ENCODE measurements at places on chromosomes 2 and 18.

- no peak for DNase-seq
These were observed 305.9 kb upstream of the TMEFF2 start for GRCh38 chr2:192500550-192501200.

DNA sequence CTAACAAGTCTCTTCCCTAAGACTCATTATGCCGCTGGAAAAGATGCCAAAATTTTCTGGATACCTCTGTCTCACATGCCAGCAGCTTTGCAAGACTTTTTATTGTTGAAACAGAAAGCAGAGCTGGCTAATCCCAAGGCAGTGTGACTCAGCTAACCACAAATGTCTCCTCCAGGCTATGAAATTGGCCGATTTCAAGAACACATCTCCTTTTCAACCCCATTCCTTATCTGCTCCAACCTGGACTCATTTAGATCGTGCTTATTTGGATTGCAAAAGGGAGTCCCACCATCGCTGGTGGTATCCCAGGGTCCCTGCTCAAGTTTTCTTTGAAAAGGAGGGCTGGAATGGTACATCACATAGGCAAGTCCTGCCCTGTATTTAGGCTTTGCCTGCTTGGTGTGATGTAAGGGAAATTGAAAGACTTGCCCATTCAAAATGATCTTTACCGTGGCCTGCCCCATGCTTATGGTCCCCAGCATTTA, 26.3 kb downstream of the DHRS9 start:
- no peak for DNase-seq

GRCh38 chr18:49486606-49486952, 455 bp downstream of the C18orf32 start:
- no peak for DNase-seq

DNA sequence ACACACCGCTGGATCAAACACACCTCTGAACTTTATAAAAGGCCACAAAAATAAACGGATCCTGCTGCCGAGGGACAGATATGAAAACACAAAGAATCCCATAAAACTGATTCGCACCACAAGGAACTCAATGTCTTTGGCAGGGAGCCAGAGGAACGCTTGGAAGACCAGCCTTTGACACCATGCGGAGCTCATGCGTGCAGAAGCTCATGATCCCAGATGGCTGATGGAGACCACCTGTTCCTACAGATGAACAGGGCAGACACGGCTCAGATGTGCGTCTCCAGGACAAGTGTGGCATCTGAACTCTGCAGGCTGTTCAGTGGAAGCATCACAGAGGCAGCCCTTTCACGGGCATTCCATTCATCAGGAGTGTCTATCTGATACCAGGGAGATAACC, 24.9 kb downstream of the COPS9 start:
- no peak for DNase-seq

DNA sequence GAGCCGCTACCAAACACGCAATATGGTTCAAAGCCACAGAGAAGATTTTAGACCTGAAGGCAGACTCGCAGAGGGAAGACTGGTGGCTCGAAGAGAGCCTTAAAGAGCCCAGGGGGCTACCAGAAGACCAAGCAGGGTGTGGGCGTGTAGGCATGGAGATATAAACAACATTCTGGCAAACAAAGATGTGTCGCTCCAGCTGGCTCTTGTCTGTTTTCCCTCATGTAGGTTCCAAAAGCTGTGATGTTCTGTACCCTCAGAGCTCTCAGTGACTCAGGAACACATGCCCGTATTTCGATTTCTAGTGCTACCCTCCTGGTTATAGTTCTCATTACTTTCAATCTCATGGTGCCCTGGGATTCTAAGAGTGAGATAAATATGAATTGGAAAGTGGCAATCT, 44.5 kb downstream of the DOCK10 start:
- no peak for DNase-seq

DNA sequence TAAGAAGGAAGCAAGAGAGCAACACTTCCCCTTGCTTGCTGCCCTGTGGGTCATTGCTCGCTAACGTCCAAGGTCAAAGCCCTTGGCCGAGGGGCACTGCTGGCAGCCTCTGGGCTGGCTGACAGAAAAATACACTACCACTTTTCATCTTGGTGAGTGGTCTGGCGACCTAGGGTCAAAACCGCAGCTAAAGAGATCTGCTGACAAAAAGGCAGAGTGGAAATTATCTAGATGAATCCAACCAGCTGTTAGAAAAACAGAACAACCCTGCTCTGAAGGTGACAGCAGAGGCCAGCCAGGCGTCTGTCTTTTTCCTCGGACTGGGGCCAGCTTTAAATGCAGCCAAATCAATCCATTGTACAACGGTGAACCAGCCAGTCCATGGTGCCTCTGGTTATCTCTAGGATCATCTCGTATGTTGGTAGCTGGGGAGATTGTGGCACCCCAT, 92.6 kb downstream of the CD8B2 start:
- DNase-seq, result no peak

GRCh38 chr2:128978212-128978611, 659.5 kb upstream of the HS6ST1 start:
- DNase-seq, result no peak

Data from activated T-helper 1 cell treated with Interleukin-2 at 50 U/mL for 16 hours (primary cell).